Liver (tissue), 10 donors: ENCODE measurements at places on chromosomes 13 and 19.

DNA sequence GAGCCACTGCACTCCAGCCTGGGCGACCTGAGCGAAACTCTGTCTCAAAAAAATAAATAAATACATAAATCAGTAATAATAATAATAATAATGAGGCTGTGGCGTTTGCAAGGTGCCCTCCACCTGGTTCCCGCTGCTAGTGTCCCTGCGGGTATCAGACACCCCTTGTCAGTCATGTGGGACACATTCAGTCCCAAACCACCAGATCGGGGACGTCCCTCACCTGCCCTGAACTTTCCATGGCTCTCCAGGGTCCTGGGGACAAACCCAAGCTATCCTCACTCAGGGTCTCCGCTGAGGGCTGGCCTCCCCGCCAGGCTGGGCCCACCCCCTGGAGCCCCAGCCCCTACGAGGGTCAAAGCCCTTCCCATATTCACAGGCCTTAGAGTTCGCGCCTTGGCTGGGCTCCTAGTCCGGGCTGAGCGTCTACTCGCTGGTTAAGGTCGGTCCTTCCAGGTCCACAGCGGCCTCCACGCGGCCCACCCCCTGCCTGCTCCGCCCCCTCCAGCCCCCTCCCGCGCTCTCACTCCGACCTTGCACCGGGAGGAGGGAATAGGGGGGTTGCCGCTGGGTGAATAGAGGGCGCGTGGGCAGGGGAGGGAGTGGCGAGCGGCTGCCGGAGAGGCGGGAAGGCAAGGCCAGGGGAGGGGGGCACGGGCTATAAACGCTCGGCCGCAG lies 349 bp upstream of the KISS1R start:
- peak; percentile 61 for DNase-seq

- DNase-seq, result no peak
These were observed 8.7 kb upstream of the UQCR11 start for GRCh38 chr19:1613808-1614570.

DNA sequence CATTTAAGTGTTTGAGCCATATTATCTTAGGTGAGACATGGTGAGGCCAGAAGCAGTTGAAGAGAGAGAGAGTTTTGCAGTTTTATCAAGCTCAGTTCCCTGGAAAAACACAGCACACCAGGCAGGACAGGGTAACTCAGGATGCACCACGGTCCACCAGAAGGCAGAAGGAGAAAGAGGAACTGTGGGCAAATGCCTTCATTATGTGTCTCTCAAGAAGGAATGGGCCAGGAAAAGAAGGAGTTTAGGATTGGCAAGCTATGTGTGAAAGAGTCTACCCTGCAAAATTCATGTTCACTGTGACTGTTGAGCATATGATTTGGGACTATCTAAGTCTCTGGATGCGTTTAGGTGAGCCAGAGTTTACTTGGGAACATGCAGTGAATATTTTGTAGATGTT lies 934.5 kb upstream of the MIR17HG start:
- DNase-seq, result no peak

- no peak for DNase-seq
These were observed 1047.9 kb upstream of the SLC10A2 start for GRCh38 chr13:104114101-104114500.

- DNase-seq, result no peak
These were observed 13.5 kb downstream of the IL17D start for GRCh38 chr13:20716951-20717350.

GRCh38 chr19:16928351-16928750 lies 39.6 kb downstream of the F2RL3 start:
- DNase-seq, result no peak

GRCh38 chr19:7994114-7994513 lies 11.3 kb downstream of the ELAVL1 start:
- DNase-seq, result no peak

GRCh38 chr19:47641891-47642485 lies 33.1 kb downstream of the BICRA start:
- no peak for DNase-seq

GRCh38 chr19:33647146-33647545 lies 25.4 kb downstream of the CHST8 start:
- DNase-seq, result no peak

GRCh38 chr13:110486061-110486715 lies 75.3 kb downstream of the RAB20 start:
- DNase-seq, result no peak

- no peak for DNase-seq
These were observed 13.3 kb upstream of the CACNG6 start for GRCh38 chr19:53977991-53978731.

- DNase-seq, result no peak
These were observed 14.0 kb downstream of the JOSD2 start for GRCh38 chr19:50497022-50497405.

DNA sequence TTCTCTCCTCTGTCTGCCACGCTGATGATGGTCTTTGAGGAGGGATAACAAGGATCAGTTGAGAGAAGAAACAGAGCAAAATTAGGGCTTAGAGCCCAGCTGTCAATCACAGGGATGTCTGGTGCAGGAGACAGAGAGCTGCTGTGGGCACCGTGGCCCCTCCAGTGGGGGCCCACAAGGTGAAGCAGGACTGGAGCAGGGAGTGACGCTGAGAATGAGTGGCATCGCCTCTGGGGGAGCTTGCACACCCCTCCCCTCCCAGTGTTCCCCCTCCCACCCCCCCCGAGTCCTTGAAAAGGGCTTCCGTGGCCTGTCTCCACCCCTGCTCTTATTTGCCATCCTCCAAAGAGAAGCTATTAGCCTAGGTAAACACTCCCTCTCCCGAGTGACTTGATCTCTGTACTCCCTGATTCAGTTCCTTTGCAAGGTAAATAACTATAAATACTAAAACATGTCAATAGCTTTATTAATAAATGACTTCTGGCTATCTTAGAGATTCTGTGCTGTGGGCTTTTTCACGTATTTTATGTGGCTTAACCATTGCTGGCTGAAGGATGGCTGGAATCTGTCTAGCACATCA lies 440.0 kb downstream of the ZNF536 start:
- no peak for DNase-seq

DNA sequence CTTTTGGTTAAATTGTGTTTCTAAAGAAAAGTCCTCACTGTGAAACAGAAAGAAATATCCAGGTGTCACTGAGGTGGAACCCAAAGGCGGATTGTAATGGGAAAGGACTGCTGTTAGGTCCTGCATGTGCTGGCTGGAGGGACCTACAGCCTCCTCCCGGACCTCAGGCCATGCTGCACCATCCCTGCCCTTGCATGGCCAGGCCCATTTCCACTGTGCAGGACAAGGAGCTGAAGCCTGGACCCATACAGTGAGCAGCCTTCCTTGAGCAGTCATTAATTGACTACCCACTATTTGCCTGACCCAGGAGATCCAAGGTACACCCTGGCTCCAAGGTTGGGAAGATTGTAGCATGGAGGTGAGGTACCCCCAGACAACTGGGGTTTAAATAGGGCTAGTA lies 17.6 kb downstream of the VSTM2B start:
- DNase-seq, result no peak

GRCh38 chr13:72255908-72256307 lies 388.9 kb upstream of the DACH1 start:
- no peak for DNase-seq

GRCh38 chr13:98307463-98308085 lies 130.5 kb upstream of the RNF113B start:
- no peak for DNase-seq

DNA sequence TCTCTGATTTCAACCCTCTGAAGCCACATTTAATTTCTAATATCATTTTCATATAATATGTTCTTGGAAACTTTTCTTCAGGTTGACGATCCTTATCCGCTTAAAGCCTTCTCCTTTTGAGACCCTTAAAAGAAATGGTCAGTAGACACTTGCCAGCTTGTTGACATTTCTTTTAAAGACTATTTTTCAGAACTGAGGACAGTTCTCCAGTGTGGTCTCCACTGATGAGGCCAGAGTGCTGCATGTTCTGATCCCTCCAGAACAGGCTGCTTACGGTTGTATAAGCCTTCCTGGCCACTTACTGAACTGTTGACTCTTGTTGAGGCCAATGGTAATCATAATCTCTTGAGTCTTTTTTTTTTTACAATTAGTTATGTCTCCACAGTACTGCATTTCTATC lies 477.3 kb downstream of the FGF9 start:
- DNase-seq, result no peak

- DNase-seq, result no peak
These were observed 54.5 kb downstream of the SPTBN4 start for GRCh38 chr19:40521276-40521675.
